ENCODE measurements at places on chromosomes 3 and 15. TPM values are rescaled to one million over a fixed set of nuclear protein-coding genes. Genes with fewer than 3 reads are reported as not detected.
A peak's percentile ranks its signal among the peaks of the same experiment; 100 is the strongest.

- DNase-seq = no peak
Observed at GRCh38 chr3:111159391-111159790, 87.8 kb downstream of the NECTIN3 start.

DNA sequence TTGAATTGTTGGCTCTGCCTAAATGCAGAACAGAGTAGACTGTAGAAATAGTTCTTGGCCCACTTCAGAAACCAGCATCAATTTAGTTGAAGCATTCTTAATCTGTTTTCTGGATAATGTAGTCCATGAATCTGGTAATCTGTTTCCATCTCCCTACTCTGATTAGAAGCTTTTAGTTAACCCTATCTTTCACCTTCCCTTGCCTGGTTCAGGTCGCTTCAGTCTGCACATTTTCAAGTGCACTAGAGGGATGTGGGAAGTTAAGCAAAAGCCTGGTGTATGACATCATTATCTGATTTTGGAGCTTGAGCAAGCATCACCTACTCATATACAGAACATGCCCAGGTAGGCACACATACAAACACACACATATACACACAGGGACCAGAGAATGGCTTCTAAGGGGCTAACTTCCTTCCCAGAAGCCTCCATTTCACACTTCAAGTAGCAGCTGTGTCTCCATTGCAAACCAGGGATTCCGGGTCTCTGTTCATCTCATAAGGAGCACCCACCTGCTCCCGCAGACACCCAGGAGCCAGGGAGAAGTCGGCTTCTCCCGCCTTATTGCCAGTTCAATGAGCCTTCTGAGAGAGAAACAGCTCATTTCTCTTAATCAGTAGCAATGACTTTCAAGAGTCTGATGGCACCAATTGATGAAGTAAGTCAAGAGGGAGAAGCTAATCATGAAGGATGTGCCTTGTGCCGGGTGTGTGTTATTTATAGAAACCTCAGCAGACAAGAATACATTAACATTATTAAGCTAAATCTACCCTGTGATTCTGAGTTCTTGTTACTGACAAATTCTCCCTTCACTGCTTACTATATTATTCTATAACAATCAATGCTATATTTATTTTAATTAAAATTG lies 347.9 kb upstream of the STAC start:
- no peak for DNase-seq

DNA sequence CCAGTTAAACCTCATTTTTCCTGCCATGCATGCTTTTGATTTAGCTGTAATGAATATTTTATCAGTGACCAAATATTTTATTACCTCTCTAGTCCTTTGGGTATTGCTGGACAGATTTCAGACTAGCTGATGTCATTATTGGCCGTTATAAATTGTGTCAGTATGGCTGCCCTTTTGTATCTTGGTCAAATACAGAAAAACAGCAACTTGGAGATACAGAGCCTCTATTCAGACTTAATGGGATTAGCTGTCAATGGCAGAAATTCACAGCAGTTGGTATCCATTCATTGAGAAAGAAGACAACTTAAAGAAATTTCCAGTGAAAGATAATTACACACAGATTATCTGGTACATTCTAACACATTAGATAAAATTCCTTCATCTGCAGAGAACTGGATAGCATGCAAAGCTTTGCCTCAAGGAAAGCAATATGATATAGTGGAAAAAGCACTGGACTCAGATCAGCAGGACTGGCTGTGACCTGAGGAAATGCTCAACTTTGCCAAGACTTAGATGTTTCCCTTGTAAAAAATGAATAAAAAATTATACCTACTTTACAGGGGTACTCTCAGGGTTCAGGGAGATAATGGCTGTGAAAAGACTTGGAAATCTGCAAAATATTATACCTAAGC lies 20.8 kb downstream of the COL6A6 start:
- DNase-seq = no peak

DNA sequence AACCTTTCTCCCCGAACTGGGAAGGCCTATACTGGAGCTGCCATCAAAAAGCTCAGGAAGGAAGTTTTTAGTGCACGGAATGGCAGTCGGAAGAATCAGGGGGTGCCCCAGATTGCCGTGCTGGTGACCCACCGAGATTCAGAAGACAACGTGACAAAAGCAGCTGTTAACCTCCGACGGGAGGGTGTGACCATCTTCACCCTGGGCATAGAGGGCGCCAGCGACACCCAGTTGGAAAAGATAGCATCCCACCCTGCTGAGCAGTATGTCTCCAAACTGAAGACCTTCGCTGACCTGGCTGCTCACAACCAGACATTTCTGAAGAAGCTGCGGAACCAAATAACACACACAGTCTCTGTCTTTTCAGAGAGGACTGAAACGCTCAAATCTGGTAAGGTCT lies 48.2 kb downstream of the COL6A6 start:
- DNase-seq = no peak

DNA sequence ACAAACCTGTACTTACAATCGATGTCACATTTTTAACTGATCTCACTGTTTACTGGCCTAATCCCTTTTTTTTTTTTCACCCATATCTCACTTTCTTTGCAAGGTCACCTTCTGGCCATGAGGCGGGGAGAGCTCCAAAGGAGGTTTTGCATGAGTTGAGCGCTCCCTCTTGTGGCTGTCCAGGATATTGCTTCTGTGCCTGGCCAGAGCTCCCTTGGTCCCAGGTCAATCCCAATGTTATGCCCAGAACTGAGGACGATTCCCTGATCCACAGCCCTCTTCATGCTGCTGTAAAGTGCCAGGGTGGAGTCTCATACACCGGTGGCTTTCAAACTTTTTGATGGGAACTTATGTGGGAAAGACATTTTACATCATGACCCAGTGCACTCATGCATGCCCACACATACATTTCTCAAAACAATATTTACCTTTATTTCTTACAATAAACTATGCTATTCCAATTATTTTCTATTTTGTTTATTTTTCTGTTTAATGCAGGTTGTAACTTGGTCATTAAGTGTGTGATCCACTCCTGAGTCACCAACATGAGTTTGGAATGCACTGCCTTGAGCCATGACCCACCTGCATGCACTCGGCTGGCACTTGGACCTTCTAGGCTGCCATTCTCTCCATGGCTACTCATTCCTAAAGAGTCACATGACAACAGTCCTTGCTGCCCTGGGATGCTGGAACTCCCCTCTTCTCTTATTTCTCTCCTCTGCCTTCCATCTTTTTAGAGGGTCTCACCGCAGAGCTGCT lies 9.6 kb upstream of the SST start:
- peak; percentile 85 for DNase-seq

GRCh38 chr3:16994854-16995525 lies 110.2 kb downstream of the PLCL2 start:
- peak; percentile 53 for DNase-seq

DNA sequence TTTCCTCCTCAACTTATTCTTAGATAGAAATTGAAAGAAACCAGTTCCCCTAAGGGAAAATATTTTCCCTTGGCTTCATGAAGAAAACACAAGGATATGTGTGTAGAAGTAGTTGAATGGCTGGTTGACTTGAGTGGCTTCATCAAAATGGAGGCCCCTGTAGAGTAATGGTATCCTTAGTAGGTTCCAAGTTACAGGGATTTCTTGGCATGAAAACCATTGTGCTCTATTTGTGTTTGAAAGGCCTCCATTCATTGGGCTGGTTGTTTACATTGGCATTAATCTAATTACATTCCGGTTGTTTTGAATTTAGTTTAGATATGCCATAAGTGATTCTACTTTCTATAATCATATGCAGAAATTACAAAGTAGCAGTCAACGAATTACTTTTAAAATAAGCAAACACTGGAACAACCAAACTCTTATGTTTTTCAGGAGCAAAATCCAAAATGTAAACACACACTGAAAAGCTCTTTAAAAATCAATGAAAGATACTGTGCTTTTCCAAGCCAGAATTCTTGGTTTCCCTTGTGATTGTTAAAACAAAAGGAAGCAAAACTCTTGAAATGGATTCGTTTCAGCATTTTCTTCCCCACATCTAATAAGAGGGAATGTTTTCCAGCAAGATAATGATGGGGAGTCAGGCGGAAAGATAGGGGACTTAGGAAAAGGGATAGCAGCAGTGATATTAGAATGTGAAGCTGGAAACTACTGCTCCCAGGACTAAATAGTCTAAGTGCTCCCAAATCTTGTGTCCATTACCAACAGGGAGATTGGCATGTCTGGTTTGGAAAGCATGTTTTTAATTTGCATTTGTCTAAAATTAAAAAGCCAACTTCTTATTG lies 77.0 kb downstream of the EPHA3 start:
- DNase-seq = no peak

ARGFX gene
- total RNA-seq = not detected

GRCh38 chr15:76172782-76173181 lies 113.0 kb downstream of the TMEM266 start:
- no peak for DNase-seq

DNA sequence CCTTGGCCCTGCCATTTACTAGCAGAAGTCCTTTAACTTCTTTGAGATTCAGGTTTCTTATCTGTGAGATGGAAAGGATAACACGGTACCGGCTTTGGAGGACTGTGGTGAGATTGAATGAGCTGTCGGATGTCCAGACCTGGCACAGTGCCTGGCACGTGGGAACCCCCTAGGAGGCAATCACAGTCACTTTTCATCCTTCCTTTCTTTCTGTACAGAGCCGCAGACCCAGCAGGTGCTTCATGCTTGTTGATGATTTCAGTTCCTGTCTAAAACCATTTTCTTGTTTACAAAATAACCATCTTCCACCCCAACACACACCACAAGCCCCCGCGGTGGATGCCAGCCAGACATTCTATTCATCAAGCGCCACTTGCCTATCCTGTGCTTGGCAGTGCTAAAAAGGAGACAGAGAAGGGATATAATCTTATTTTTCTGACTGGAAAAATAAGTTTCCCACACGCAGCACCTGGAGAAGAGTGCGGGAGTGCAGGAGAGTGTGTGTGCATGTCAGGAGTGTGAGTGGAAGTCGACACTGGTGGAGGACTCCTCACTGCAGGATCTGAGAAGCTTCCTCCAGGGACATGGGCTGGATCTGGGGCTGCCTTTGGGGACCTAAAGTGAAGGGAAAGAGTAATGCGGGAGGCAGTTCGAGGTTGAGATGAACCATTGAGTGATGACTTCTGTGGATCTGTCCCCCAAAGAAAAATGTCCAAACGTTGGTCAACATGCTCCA lies 85.7 kb downstream of the ST6GAL1 start:
- no peak for DNase-seq

DNA sequence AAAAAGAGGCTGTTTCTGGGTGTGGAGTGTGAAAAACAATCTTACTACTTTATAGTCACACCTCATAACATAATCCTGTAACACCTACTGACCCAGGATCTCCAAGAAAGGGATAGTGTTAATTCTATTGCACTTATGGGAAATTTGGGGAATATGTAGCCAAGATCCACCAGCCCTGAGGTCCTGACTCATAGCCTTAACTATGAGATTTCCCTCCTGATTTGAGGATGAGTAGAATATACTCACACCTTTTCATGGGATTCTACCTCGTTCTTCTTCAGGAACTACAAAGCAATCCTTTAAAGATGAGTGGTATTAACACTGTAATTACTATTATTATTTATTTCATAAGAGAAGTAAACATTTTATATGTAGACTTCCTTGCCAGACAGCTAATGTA lies 315.2 kb downstream of the MECOM start:
- no peak for DNase-seq

GRCh38 chr15:94845390-94845716 lies 614.0 kb downstream of the MCTP2 start:
- DNase-seq = no peak

LRRC34 gene
- total RNA-seq = 3.4 TPM

DNA sequence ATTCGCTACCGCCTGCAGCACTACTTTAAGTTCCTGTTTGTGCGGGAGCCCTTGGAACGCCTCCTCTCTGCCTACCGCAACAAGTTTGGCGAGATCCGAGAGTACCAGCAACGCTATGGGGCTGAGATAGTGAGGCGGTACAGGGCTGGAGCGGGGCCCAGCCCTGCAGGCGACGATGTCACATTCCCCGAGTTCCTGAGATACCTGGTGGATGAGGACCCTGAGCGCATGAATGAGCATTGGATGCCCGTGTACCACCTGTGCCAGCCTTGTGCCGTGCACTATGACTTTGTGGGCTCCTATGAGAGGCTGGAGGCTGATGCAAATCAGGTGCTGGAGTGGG lies 995 bp downstream of the CHST14 start:
- peak; percentile 59 for DNase-seq

NRROS gene
- 1.8 TPM for total RNA-seq

GRCh38 chr3:161212906-161213305 lies 8.2 kb upstream of the NMD3 start:
- no peak for DNase-seq

DNA sequence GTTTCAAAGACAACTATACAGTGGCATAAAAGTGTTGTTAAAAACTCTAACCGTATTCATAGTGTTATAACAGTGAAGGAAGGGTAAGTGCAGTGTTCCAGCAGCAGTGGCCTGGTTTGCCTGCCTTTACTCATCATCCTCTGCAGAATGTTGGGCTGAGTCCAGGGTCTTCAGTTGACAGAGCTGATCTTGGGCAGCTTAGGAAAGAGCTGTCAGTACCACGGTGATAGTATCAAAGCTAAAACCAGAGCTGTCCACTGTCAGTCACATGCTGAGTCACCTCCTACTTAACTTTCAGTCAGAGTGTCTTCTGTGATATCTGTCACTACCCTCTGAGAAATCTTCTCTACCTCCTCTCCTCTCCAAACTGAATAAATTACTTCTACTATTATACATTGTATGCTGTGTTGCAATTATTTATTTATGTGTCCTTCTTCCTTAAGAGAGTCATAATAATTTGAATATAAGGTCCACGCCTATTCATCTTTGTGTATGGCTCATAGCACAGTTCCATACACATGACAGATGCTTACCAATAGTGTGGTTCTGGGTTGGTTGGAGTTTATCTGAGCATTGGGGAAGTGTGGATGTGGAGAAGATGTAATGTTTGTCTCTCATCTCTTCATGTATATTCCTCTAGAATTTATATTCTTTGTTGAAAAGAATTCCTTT lies 242.1 kb downstream of the ZIC1 start:
- no peak for DNase-seq

Measured in body of pancreas (tissue), 4 donors.